SK-N-DZ (cell line): ENCODE measurements at places on chromosomes 2 and 18.

GRCh38 chr2:130839011-130839780 lies 2.5 kb downstream of the ARHGEF4 start:
- no peak for DNase-seq

GRCh38 chr2:129768485-129769184 lies 210.8 kb upstream of the RAB6C start:
- no peak for DNase-seq

- DNase-seq: no peak
Measured at GRCh38 chr2:61978522-61978921, 73.0 kb downstream of the COMMD1 start.

DNA sequence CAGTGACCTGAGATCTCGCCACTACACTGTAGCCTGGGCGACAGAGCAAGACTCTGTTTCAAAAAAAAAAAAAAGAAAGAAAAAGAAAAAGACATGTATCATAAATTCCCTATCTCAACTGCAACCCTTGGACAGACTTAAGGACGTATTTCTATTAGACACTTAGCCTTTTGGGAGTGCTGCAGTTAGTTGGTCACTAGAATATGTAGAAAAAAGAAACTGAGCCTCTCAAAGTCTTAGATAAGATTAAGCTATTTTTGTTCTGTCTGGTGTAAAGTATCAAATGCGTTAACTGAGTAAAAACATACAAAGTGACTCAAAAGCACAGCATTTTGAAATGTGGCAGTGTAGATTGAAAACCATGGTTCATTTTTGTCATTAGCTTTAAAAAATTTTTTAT lies 7.3 kb downstream of the NBEAL1 start:
- no peak for DNase-seq

DNA sequence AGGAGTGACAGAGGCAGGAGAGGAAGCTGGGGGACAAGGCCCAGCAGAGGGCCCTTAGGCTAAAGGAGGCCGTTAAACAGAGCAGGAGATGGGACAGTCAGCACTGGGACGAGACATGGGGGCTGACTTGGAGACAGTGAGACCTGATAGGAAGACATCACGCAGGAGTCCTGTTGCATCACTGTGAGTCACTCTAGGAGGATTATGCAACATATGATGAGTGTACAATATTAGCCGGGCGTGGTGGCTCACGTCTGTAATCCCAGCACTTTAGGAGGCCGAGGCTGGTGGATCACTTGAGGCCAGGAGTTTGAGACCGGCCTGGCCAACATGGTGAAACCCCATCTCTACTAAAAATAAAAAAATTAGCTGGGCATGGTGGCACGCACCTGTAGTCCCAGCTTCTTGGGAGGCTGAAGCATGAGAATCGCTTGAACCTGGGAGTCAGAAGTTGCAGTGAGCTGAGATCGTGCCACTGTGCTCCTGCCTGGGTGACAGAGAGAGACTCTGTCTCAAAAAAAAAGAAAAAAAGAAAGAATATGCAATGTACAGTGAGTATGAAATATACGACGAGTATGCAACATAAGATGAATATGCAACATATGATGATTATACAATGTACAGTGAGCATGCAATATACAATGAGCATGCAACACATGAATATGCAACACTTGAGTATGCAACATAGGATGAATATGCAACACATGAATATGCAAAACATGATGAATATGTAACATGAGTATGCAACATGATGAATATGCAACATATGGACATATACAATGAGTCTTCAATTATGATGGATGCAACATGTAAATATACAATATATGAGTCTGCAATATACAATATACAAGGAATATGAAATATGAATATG lies 83.3 kb upstream of the ID2 start:
- DNase-seq: no peak

GRCh38 chr18:22667616-22668422 lies 250.1 kb upstream of the CTAGE1 start:
- DNase-seq: no peak

DNA sequence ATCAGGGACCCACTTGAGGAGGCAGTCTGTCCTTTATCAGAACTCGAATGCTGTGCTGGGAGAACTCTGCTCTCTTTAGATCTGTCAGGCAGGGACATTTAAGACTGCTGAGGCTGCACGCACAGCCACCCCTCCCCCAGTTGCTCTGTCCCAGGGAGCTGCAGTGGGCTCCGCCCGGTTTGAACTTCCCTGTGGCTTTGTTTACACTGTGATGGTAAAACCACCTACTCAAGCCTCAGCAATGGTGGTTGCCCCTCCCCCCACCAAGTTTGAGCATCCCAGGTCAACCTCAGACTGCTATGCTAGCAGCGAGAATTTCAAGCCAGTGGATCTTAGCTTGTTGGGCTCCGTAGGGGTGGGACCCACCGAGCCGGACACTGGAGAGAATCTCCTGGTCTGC lies 11.8 kb upstream of the LHCGR start:
- DNase-seq: no peak

DNA sequence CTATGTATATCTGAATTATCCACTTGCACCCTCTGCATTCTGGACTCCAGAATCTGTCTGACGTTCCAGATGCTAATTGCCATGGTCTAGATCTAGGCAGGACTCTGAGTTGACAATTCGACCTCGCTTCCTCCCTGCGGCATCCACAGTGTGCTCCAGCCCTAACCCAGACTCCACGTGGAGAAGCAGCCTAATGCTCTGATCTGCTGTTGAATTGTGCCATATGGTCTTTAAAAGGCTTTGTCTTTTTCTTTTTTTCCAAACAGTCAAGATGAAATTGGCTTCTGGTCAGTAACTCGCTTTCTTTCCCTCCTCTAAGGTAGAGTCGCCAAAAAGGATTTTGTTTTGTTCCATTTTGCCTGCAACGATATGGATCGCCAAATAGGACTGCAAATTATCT lies 752.6 kb upstream of the ID2 start:
- DNase-seq: no peak

DNA sequence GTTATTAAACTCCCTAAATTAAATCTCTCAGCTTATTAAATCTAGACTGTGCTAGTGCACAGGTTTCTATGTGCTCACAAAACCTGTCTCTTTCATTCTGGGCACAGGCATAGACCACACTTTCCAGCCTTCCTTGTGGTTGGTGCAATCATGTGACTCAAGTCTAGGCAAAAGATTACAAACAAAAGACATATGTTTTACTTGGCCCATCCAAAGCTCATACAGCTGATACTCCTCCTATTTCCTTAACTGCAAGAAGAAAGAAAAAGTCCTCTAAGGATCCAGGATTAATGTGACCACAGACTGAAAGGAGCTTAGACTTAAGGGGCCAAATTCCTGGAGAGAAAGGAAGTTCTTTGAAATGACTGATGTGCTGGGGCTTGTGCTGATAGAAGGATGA lies 731.3 kb upstream of the RAB6C start:
- DNase-seq: no peak

DNA sequence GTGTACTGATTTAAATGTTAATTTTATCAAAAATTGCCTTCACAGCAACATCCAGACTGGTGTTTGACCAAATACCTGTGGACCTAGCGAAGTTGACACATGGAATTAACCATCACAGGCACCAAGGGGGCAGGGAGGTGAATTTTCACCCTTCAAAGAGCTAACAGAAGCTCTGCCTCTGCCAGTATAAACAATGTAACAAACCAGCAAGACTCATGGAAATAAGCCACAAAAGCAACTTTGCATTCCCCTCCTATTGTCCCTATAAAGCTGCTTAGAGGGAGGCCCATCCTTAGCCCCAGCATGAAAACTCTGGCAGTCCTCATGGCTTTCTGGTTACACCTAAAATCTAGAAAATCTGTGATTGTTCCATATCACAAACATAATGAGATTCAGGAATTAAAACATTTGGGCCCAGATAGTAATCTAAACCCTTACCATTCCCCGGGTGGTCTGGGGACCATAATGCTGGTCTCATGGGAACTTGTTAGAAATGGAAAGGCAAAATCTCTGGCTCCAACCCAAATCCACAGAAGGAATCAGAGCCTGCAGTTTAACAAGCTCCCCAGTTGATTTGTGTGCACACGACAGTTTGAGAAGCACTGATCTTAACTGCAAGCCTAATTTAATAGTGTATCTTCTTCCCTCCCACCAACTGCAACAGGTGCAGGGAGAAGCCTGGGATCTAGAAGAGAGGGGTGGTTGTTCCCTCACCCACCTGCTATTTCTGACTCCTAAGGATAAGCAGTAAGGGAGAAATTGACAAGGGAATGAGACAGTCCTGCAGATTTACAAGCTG lies 23.1 kb downstream of the SERPINB11 start:
- peak; percentile 63 for DNase-seq

DNA sequence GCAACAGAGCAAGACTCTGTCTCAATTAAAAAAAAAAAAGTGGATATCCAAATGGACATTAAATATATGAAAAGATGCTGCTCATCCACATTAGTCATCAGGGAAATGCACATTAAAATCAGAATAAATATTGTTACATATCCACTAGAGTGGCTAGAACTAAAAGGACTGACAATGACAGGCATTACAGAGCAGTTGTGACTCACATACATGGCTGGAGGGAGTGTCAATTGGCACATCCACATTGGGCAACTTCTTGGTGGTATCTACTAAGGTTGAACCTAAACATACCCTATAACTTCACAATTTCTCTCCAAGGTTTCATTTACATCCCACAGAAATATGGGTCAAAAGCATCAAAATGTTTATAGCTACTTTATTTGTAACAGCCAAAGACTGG lies 14.0 kb upstream of the DNER start:
- DNase-seq: no peak

- no peak for DNase-seq
Measured at GRCh38 chr2:241036397-241036963, 38.1 kb downstream of the SNED1 start.

- DNase-seq: no peak
Measured at GRCh38 chr18:61964616-61965015, 71.8 kb upstream of the RNF152 start.

- no peak for DNase-seq
Measured at GRCh38 chr2:130827502-130828251, 9.0 kb upstream of the ARHGEF4 start.

- DNase-seq: no peak
Measured at GRCh38 chr2:25473758-25474340, 132.1 kb upstream of the DNMT3A start.

- no peak for DNase-seq
Measured at GRCh38 chr18:75341267-75341666, 86.2 kb downstream of the SMIM21 start.

DNA sequence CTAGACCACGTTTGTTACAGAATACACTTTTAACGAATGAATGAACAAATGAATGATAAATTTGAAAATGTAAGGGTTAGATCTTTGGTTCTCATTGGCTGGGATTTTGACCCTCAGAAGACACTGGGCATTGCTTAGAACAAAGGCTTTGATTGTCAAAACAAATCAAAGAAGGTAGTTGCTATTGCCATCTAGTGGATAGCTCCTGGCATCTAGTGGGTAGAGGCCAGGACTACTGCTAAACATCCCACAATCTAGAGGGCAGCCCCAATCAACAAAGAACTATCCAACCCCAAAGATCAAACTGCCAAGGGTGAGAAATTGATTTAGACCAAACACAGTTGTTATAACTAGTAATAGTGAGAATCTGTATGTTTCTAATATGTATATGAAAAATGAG lies 552.3 kb downstream of the KCNJ3 start:
- peak; percentile 26 for DNase-seq

- peak; percentile 40 for DNase-seq
Measured at GRCh38 chr2:225041851-225042799, at the start of gene DOCK10. TSS of gene DOCK10 (minus strand) at chr2:225042468. CDS start at chr2:225042374, 94 bp downstream.

- peak; percentile 64 for DNase-seq
Measured at GRCh38 chr2:201860636-201861066, 54.3 kb downstream of the CDK15 start.

DNA sequence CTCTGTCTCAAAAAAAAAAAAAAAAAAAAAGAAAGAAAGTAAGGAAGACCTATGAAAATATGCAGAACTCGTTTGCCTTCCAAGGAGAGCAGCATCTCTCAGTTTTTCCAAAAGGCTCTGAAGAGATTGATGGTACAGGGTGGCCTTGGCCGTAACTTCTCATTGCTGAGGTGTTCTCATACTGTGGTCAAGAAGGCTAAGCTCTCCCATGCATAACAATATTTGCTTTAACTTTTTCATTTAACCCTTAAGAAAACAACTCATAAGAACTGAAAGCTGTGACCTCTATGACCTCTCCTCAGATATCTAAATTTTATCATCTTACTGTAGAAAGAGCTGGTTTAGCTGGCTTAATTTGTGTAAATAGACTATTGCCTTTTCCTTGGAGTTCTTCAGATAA lies 37.1 kb upstream of the GATA6 start:
- no peak for DNase-seq

GRCh38 chr18:41526054-41526453 lies 429.0 kb upstream of the PIK3C3 start:
- no peak for DNase-seq

- DNase-seq: no peak
Measured at GRCh38 chr2:37812414-37812813, 112.7 kb upstream of the RMDN2 start.

- no peak for DNase-seq
Measured at GRCh38 chr2:85230679-85231467, 96.9 kb downstream of the TGOLN2 start.

GRCh38 chr2:110149330-110150220 lies 34.0 kb upstream of the MALL start:
- DNase-seq: no peak

- no peak for DNase-seq
Measured at GRCh38 chr2:1704631-1705556, 39.4 kb downstream of the PXDN start.

- DNase-seq: no peak
Measured at GRCh38 chr2:10157293-10157692, 34.8 kb downstream of the RRM2 start.

DNA sequence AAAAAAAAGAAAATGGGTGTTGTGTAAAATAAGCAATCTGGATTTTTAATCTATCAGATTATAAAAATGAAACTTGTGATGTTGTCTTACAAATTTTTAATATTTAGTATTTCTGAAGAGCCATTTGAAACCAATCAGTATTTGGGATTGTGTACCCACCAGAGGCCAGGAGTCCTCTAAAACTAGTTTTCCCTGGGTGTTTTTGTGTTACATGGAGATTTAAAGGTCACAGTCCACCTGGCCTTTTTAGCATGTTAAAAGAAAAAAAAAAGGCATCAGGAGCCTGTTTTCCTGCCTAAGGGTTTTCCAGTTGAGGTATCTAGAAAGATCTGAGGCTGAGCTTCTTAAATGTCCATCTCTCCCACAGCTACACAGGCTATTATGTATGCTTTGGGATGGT lies 221.7 kb downstream of the LTBP1 start:
- no peak for DNase-seq
